ENCODE measurements at places on chromosomes 3 and 15. TPM values are rescaled to one million over a fixed set of nuclear protein-coding genes. Genes with fewer than 3 reads are reported as not detected.

RPS27L gene
- 243 TPM for total RNA-seq

IL17RC gene
- total RNA-seq, result 1.1 TPM

CDC25A gene
- total RNA-seq, result 25.6 TPM

BSN gene
- 0.12 TPM for total RNA-seq

ALS2CL gene
- 1.9 TPM for total RNA-seq
